ENCODE measurements at places on chromosomes 4 and X.

DNA sequence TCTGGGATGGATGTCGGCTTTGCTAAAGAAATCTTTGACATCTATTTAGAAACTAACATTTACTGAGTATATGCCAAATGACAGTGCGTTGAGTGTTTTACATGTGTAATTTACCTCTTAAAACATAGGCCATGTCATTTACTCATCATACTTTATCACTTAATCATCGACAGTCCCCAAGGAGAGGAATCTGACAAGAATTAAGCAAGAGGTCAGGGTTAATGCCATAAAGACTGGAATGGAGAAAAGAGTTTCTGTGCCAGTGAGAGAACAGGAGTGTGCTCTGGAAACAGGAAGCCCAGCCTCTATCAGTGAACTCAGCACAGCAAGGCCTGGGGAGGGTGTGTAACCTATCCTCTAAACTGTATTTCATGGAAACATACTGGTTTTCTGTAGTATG, 28.0 kb upstream of the AMOT start:
- no peak for DNase-seq

DNA sequence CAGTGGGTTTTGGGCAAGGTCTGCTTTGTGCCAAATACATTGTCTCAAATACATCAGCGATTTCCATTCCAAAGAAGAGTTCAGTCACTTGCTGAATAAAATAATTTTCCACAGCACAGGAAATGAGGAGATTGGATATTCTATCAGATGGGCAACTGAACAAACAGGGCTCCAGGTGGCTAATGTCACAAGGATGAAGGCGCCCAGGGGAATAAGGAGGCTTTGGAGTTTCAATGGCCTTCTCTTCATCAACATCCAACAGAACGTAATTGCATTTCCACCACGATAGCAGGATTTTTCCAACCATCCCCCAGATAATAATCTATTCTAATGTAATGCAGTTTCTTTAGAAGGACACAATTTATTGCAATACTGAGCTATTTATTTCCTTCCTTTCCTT, 104.7 kb upstream of the KLHL13 start:
- no peak for DNase-seq

- DNase-seq: no peak
Observed at GRCh38 chrX:16882169-16882568, 12.0 kb upstream of the RBBP7 start.

DNA sequence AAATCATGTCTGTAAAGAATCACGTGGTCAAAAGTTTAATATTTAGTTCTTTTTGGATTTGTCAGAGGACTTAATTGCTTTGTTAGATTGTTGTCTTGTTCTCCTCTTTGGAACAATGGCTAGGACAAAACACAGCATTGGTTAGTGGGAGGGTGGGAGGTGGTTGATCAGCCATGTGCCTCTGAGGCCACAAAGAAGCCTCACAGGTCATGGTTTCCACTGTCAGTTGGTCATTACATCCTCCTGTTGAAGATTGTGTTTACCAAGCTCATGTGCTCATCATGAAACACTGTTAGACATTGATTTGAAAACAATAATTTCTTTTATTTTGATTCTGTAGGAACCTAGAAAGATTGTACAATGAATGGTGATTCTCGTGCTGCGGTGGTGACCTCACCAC, 31.9 kb downstream of the ADD1 start:
- no peak for DNase-seq

GRCh38 chr4:80259012-80259411, 7.5 kb upstream of the FGF5 start:
- DNase-seq: no peak

GRCh38 chrX:151513472-151513871, 50.0 kb upstream of the PASD1 start:
- DNase-seq: no peak

- peak; percentile 1 for DNase-seq
Observed at GRCh38 chrX:153592966-153593688, 5.8 kb downstream of the CCNQ start.

DNA sequence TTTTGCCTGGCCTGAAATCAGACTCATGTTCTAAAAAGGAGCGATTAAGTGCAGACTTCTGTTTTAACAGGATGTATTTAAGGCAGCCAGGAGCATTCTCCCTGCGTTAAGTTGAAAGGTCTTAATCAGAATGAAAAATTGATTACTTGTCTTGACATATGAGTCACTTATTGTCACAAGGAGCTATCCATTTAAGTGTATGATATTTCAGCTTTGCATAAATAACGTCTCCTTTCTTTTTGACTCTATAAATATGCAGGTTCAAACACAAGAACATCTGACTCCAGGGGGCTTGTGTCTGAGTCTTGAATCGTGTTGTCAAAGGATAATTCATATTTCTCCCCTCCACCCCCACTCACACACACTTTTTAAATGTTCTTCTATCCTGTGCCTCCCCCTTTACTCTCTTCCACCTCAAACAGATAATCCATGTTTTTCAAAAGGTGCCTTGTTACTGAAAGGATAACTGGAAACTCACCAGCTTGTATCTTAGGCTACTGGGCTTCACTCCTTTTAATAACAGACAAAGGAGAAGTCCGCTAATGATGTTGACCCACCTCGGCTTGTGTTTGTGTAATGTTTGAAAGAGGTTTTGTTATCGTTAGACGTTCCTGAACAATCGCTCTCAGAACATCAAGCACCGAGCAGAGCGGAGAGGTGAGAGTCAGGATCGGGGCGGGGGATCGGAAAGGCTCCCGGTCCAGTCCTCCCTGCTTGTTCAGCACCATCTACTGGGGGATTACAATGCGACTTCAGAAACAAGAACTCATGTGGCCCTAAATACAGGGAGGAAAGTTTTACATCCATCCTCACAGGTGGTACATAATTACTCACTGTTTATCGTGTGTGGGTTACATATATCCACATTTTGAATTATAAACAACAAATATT, 107.5 kb upstream of the RPL34 start:
- peak; percentile 53 for DNase-seq

DNA sequence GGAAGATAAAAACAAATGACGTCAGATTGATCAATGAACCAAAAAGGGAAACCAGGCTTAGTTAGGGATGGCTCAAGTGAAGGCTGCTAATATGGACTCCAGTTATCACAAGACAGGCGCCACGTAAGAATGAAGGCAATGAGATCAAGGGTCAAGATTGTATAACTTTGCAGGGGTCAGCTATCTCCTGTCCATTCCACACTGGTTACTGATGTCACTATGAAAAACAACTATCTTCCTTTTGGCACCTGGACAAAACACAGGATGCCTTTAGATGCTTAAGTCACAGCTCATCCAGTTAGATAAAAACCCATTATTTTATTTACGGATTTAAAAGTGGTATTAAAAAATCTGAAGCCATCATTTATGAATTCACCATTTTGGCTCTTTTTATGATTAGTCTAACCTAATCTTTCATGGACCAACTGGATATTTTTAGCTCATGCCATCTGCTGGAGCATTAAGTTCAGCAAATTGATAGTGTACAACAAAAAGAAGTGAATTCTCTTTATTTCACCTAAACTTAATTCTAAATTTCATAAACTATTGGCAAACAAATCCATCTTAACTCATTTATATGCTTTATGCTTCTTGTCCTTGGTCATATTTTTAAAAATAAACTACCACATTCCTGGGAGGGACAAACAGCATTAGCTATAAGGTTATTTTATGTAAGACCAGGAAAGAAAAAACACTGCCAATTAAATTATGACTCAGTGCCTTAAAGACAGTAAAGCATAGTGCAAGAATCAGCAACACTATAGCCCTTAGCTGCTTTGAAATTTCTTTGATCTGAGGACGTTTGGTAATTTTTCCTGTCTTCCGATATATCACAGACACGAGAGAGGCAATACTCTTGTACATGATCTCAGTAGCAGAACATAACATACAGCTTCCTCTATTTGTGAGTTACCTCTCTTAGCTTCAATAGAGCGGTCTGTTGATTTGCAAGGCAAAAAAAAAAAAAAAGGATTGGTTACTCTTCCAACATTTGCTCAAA, 27.0 kb downstream of the DHX15 start:
- no peak for DNase-seq

DNA sequence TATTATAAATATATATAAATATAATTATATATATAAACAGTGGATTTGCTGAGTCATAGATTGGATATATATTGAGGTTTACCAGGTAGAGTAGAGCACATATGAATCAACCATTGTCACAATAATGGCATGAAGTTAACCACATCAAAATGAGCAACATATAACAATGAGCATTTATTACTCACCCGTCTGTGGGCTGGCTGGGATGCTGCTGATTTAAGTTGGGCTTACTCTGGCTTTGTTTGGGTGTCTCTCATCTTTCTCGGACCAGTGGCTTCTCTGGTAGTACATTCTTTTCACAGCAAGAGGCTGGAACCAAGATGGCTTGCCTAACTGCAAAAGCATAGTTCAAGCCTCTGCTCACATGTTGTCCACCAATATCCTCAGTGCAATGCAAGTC, 111.7 kb upstream of the TAPT1 start:
- no peak for DNase-seq

GRCh38 chr4:112130906-112131305, 14.3 kb upstream of the FAM241A start:
- no peak for DNase-seq

DNA sequence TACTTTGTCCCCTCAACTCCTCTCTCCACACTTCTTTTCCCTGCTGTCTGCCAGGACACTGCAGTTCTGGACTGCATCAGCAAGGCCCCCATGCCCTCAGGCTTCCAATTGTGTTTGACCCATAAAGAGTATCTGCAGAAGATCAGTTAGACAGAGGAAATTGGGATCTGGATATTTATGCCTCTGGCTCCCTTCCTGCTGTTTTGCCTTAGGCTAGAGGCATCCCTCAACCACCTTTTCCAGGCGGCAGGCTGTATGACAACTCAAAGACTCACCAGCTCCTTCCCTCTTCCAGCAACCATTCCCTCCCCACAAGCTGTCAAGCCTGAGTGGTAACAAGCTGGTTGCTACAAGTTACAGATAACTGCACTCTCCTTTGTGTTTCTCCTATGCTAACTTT, 66.4 kb upstream of the NDP start:
- DNase-seq: no peak

DNA sequence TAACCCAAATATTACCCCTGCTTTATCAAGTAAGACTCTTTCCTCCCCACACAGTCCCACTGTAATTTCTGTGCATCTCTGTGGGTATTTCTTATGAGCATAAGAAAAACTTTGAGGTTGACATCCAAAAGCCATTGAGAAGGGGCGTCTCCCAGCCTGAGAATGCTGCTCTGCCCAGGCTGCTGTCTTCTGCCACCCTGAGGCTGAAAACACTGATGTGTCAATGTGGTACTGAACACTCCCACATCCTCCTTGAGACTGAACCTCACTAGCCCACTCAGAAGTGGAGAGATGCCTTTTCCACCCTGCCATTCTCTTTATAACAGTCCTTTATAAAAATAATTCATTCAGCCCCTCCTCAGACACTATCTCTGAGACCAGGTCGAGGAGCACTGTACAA, 120.8 kb downstream of the SMIM20 start:
- DNase-seq: no peak

- DNase-seq: no peak
Observed at GRCh38 chrX:110153896-110154295, 151.0 kb downstream of the TMEM164 start.

GRCh38 chr4:101145021-101145420, 202.3 kb downstream of the PPP3CA start:
- DNase-seq: no peak

DNA sequence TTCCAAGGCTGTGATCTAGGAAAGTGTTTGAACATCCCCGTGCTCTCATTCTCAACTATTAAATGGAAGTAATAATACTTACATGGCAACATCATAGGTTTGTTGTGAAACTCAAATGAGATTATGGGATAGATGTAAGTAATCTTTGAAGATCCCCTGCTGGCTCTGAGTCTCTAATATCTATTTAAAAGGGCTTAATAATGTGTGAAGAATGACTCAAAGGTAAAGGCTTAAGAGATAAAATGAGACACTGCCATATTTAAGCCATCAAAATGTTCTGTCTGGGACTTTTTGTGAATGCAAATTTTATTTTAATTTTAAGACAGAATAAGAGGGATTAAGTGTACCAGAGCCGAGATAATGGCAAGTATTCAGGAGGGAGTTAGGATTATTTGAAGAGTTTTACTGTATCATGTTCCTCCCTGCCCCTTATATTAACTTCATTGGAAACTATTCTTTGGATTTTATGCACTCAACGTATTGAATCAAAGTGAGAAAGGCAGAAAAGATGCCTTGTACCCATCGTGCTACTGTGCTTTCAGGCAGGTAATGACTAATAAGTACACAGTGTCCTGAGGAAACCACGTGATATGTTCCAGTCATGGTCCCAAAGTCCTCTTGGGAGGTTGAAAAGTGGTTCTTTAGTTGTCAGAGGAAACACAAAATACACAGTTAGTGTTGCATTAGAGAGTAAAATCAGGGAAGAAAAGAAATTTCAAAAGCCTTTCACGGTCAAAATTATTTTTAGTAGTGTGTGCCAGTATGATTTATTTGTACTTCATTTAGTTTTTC, 192.4 kb downstream of the RBM46 start:
- no peak for DNase-seq

DNA sequence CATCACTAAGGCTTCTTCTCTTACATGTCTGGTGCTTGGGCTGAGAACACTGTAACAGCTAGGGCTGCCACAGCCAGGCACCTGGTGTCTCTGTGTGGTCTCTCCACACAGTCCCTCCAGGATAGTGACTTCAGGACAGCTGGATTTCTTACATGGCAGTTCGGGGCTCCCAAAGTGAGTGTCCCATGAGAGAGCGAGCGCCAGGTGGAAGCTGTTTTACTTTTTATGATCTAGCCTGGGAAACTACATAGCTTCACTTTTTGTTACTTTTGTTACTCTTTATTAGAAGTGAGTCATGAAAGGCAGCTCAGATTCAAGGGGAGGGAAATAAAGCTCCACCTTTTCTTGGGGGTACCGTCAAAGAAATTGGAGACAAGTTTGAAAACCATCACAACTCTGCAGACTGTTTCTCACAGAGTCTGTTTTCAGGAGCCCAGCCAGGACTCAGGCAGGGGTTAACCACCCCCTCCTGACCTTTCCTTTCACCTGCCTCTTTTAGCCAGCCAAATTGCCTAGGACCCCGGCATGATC, 373.0 kb downstream of the MID1IP1 start:
- no peak for DNase-seq

DNA sequence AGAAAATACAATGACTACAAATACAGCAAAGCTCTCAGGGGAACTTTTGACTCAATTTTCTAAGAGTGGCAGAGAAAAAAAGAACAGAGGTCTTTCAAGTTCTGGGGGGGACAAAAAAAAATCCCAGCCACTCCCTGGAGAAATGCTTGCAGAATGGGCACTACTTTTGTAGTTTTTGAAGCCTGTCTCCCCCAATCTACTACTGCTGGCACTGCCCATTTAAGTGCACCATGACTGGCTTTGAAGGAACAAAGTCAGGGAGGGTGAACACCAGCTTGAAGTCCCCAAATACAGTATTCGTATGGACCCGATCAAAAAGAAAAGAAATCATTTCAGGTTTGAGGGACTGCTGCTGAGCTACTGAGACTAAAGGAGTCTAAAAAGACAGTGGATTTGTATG, 1824.4 kb downstream of the ARAP2 start:
- DNase-seq: no peak

GRCh38 chr4:139171876-139172691, 4.9 kb downstream of the ELF2 start:
- no peak for DNase-seq

Data from RWPE2 (cell line).